NK-92 treated with Interleukin-12 subunit alpha and Interleukin-12 subunit beta, amount 100 ng/mL, for 24 hours (cell line): ENCODE measurements at places on chromosomes 7 and 10.

DNA sequence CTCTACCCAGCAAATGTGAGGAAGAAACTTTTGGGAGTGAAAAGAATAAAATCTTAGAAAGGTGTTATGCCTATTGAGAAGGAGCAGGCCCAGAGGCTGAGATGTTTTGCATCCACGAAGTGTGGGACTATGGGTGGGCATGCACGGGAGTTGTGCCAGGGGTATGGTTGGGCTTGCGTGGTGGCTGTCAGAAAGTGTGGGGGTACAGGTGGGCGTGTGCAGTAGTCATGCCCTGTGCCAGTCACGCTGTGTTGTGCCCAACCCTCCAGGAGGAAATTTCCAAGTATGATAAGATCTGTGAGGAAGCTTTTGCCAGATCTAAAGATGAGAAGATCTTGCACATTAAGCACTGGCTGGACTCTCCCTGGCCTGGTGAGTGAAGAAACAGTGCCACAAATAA lies 52.9 kb upstream of the ZMIZ2 start:
- no peak for DNase-seq

DNA sequence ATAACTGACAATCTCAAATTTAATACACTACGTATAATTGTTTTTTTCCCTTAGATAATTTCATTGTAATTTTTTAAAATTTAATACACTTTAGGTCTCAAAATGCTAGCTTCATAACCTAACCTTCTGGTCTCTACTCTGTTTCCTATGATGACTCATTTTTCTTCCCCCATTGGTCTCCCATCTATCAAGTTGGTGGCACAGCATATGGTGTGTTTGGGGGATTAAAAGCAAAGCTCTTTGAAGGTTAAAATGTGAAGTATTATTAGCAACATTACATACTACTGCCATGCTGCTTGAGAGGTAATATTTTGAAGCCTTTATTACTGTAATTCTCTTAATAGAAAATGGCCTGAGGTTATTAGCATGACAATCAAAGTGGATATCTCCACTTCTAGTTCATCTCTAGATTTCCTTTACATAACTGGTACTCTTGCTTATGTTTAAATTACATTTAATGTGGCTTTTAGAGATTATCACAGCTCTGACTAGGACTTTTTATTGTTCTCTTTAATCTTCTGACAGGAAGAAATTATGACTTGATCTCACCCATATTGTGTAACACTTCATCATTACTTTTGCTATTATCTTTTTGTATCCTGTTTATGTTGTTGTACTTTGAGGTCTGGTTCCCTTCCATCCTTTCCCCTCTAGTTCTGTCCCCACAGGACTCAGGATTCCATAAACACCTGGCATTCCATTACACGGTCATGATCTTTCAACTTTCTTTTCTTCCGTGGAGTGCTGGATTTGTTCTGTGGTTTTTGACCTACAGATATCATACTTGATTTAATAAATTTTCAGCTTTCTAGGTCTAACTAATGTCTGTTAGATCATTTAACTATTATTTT lies 185.1 kb downstream of the SEMA3D start:
- no peak for DNase-seq

DNA sequence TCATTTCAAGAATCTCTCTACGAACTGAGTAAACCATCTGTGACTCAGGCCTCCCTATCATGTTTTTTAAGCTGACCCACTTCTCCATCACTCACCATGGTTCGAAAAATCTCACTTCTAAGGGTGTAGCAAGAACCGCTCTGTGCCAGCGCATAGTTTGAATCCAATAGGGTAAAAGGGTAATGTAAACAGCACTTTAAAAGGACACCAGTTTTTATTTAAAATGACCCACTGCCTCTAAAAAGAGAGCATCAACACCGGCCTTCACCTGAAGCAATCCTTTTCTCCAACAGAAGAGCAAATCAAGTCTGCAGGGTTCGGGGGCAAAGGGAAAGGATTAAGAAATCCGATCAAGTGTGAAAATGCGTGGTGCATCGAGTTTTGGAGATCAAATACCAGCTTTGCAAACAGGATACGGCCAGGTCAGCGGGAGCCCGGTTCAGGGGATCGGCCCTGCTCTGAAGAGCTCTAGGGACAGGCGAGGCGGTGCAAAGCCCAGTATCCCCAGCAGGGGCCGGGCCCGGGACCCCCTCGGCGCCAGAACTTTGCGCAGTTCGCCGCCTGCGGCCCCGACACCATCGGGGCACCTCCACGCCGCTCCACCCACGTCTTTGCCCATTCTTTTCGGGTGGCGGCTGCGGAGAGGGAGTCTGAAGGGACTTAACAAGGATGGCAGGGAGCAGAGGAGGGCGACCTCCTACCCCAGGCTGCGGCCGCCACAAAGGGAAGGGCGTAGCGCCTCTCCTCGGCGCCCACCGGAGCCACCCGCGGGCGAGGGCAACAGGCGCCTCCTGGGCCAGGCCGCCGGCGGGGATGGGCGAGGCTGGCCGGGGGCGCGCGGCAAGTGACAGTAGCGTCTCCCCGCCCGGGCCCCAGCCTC lies 842 bp downstream of the NMT2 start:
- peak; percentile 26 for DNase-seq

DNA sequence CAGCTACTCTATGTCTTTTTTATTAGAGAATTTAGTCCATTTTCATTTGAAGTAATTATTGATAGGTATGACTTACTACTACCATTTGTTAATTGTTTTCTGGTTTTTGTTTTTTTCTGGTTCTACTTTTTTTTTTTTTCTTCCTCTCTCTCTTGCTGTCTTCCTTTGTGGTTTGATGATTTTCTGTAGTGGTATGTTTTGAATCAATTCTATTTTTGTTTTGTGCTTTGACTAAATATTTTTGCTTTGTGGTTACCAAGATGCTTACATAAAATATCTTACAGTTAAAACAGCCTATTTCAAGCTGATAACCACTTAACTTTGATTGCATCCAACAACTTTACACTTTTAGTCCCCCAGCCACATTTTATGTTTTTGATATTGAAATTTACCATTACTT lies 3.3 kb upstream of the OR2F2 start:
- DNase-seq, result no peak

- DNase-seq, result no peak
Observed at GRCh38 chr7:79880312-79880711, 254.3 kb upstream of the GNAI1 start.

- DNase-seq, result no peak
Observed at GRCh38 chr7:30323006-30323355, 38.6 kb downstream of the ZNRF2 start.

DNA sequence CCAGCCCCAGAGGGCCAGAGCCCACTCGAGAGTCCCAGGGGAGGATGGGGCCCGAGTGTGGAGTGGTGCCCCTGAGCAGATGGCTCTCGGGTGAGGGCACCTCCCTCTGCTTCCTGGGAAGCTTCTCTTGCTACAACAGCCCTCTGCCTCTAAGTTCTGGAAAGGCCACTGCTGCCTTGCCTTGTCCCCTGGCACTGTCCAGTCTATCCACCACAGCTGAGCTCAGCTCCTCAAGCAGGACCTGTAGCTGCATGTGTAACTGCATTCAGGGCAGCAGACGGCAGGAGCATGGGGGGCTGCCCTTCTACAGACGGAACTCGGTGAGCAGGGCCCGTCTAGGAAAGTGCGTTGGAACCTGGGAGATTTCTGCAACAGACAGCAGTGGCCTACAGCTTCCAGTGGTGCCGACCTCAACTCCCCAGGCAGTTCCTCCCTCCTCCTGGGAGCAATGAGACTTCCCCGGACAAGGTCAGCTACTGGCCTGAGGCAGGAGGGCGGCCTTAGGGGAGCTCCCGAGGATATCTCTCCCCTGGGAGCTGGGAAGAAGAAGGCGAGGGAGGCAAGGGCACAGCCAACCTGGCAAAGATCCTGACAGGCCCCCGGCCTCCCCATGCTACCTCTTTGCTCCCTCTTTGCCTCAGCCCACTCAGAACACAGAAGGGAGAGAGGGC lies 88.5 kb downstream of the DLG5 start:
- no peak for DNase-seq

DNA sequence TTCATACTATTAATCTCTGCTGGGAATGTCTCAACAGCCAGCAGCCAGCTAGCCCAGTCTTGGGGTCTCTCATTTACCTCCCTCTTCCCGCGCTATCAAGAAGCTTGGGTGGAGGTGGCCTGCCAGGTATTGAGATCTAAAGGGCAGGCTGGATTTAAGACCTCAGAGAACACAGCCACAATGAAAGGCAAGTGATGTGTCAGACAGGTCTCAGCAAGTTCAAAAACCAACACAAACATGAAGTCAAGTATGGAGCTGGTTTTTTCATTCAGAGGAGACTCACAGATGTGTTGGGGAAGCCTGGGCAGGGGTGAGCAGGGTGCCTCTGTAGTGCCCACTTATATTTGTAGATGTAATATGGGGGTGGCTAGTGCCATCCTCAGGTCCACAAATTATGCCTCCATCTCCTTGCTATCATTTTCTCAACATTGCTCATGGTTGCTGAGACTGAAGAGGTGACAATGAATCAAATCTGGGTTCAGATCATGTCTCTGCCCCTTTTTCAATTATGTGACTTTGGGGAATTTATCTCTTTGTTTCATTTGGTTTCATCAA lies 27.7 kb upstream of the CROT start:
- no peak for DNase-seq

- no peak for DNase-seq
Observed at GRCh38 chr7:131625817-131626372, 69.5 kb upstream of the PODXL start.

DNA sequence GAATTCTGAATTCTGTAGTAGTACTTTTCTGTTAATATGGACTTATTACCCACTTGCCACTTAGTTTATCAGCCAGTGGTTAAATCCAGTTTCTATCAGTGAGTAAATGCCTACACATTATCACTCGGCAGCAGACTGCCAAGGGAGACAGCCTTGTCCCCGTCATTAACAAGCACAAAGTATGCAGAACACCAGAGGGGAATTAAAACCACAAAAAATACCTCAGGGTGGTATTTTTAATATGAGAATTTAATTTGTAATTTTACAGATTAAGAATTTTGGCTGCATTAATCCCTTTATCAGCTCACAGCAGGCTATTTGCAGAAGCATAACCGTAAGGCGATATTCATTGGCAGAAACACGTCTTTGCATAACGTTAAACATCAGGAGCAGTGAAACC lies 150.0 kb upstream of the FZD1 start:
- DNase-seq, result no peak

- DNase-seq, result no peak
Observed at GRCh38 chr10:17425584-17426262, 28.7 kb downstream of the ST8SIA6 start.

DNA sequence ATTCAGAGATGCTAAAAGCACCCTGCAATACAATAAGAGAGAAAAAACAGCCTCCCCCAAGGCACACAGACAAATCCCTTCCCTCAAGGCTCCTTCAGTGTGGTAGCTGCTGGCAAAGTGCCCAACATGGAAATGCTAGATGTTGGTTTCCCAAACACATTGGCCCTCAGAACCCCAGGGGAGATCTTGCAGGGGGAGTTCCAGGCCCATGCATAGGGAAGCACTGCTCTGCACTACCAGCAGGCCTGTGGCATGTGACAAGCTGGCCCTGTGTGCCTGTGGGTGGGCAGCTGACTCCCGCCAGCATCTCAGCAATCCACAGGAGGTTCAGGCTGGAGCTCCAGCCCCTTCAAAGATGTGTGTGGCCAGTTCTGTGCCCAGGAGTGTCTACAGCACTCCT lies 16.8 kb upstream of the CSGALNACT2 start:
- no peak for DNase-seq

- DNase-seq, result no peak
Observed at GRCh38 chr10:26318672-26319071, 102.1 kb downstream of the GAD2 start.

DNA sequence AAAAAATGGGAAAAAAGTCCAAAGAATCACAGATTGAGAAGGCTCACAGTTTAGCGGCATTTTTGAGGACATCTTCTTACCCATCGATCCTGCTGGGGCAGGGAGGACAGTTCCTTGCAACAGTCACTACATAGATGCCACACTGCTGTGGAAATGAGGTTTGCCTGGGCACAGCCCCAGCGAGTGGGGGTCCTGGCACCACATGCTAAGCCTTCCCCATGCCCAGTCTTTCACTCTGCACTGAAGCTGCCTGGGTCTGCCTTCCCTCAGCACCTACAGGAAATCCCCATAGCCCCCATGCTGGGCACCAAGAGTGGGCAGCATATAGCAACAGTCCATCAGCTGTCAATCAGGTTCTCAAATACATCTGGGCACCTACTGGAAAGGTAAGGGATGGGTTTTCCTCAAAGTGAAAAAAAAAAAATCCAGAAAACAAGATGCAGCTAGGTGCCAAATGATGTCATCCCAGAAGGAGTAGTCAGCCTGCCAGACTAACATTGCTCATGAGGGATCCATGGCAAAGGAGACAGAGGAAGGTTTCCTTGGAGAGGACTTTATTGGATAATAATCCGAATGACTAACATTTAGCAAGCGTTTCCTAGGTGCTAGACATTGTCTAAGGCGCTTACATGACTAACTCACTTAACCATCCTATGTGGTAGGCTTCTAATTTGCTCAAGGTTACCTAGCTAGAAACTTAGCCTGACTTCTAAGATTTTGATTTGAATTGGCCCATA lies 125.7 kb upstream of the CXCL12 start:
- no peak for DNase-seq

- DNase-seq, result no peak
Observed at GRCh38 chr10:14200698-14201544, 129.8 kb downstream of the FRMD4A start.

DNA sequence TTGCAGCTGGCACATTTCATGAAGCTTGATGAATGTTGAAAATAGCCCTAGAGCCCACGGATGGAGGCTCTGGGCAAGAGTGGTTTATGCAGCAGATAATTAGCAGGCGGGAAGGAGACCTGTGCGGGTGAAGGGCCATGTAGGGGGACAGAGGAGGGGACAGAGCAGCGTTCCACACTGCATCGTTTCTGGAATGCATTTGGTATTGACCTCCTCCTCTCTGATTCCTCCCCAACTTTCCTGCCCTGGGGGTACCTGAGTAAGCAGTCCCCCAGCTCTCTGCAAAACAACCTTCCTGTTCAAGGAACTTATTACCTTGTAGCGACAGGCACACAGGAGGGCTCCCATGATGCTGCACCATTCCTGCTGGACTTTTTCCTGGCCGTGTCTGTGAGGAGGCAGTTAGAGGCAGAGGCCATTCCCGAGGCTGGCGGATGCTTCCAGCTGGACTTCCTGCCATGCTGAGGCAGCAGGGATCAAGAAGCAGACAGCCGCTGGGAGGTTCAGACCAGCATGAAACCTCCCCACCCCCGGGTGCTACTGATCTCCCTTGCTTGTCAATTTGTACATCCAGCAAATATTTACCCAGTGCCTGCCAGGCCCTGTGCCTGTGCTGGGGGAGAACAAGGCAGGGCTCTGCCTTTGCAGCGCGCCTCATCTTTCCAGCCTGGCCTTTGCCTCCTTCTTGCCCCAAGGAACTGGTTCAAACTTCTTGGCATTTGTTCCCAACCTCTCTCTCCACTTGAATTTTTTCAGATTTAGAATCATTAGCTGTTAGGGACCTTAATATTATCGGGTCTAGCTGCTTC lies 28.7 kb downstream of the SLC29A3 start:
- DNase-seq, result no peak

GRCh38 chr10:78736926-78737630 lies 331.7 kb upstream of the ZMIZ1 start:
- no peak for DNase-seq

GRCh38 chr7:145732521-145732920 lies 384.1 kb upstream of the CNTNAP2 start:
- no peak for DNase-seq
